ENCODE measurements at places on chromosomes 16 and 17.

GRCh38 chr16:69270395-69270794 is 40.8 kb upstream of the VPS4A start:
- DNase-seq: no peak

DNA sequence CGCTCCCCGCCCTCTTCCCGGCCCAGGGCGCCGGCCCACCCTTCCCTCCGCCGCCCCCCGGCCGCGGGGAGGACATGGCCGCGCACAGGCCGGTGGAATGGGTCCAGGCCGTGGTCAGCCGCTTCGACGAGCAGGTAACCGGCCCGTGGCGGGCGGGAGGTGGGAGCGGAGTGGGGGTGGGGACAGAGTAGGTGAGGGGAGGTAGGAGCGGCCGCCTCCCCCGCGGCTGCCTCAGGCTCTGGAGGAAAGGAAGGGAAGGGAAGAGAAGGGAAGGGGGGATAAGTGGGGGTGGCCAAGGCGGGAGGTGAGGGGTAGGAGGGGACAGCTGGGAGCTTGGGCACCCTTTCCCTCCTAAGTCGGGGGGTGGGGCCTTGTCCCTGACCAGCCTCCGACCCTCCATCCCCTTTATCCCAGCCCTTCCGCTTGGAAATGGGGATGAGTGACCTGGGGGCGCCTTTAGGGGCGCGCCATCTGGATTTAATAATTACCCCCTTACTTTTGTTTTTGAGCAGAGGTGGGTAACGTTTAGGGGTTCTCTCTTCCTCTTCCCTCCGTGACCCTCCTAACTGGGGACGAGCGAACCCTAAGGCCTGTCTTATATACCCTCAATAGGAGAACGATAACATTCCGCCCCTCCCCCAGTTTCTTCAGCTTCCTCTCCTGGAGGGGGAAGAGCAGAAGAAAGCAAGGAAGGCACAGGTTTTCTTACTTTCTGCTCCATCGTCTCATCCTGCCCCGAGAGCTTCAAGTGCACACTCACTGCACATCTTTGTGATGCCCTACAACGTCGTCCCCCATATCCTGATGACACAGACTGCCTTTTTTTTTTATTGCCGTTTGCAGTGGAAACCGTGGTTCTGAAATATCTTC is 694 bp downstream of the NF1 start:
- peak; percentile 74 for DNase-seq

DNA sequence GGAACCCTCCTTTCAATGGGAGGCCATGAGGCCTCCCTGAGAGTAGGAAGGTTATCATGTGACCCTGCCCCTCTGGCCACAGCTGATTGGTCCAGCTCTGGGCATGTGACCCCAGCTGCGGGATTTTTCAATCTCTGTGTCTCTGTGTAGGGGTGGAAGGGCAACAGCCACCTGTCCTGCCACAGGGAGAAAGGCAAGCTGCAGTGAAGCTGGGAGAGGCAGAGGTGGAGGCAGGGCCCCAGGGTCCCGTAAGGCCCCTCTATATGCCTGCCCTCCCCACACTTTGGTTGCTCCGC is 10.9 kb downstream of the DNAAF8 start:
- DNase-seq: no peak

DNA sequence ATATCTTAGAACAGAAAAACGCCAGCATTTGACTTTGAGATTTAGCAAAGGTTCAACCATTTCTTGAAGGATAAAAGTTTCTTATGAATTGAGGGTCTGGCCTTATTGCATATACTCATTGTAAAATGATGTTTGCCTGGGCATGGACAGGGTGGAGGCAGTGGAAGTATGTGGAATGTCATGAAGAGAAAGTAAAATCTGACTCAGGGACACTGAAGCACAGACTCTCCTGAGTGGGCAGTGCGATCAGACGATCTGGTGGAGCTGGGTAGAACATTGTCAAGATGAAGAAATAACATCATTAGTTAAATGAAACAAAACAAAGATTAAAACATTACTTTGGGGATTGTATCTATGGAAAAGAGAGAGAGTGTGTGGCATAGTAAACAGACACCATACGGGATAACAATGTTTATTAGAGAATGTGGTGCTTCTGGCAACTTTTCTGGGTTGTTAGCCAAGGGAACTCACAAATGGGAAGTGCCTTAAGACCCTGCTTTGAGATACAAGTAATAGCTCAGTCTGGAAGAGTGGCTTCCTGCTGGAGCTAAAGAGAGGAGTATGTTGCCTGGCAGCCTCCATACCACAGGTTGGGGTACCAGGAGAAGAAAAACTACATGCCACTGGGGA is 4.4 kb downstream of the MAP3K3 start:
- DNase-seq: no peak

- DNase-seq: no peak
Observed at GRCh38 chr17:74303305-74303704, 22.7 kb upstream of the KIF19 start.

- no peak for DNase-seq
Observed at GRCh38 chr17:47239967-47240651, 13.5 kb upstream of the ITGB3 start.

DNA sequence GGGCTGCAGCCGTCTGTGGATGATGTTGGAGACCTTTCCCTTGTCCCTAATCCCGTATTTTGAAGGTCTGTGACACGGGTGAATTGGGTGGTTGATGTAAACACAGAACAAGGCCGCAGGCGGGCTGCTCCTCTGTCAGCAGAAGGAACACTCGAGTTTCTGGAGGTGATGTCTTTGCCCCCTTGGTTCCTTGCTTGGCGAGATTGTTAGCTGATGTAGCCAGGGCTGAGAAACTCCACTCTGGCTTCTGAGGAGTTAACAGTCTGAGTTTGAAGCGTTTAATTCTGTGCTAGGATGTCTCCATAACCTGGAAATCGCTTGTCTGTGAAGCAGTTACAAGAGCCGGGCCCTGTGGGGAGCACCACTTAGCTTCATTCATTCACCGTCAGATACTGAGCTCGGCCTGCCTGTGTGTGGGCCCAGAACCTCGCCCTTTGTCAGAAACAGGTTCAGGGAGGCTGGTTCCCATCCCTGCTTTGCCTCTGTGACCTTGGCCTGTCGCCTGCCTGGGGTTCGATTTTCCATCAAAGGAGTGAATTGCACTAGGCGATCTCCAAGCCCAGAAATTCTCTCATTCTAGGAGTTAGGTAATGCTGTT is 1.3 kb downstream of the MAPK8IP3 start:
- peak; percentile 26 for DNase-seq

DNA sequence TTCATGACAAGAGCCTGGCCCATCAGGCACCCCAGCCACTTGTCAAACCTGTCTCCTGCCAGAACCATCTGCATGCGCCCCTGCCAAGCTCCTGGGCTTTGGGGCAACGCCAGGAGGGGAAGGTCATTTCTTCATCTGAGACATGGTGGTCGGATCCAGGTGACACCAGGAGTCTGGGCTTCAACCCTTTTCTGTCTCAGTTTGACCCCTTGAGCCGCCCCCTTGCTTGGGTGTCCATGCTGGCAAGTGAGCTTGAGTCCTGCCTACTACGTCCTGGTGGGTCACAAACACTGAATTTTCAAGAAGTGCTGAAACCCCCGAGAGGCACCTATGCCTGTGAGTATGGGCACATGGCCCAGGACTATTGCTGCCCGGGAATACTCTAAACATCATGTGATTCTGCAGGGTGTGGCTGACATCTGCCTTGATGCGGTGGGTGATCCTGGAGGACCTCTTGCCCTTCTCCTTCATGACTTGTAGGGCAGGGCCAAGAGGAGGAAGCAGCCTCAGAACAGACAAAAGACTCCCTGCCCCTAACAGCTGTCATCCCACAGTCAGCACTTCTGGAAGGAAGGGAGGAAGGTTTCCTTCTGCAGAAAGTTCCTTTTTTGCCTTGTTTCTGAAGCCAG is 43.4 kb downstream of the TNFRSF13B start:
- no peak for DNase-seq

- DNase-seq: no peak
Observed at GRCh38 chr17:2708585-2709182, 2.9 kb downstream of the CLUH start.

Measured in NCI-H146 (cell line).